ENCODE measurements at places on chromosomes 11 and 22. TPM values are rescaled to one million over a fixed set of nuclear protein-coding genes. Genes with fewer than 3 reads are reported as not detected.

- DNase-seq: peak; percentile 41
Measured at GRCh38 chr22:47047321-47048122, 285.1 kb downstream of the TBC1D22A start.

GRCh38 chr11:82814379-82814778 is 80.7 kb upstream of the FAM181B start:
- no peak for DNase-seq

DNA sequence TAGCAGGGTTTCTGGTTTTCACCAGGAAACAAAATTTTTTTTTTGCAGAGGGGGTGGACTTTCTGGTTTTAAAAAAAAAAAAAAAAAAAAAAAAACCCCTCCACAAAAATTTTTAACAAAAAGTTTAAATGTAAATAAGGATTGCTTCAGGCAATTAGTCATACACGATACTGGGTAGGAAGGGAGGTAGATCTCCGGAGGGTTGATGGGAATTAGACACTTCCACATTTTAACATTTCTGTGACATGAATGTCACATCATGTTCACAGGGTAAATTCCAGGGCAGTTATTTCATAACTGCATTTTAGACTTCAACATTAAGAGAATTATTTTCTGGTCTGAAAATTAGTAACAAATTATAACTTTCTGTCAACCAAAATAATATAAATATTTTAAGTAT is 15.9 kb downstream of the NUP98 start:
- no peak for DNase-seq

- no peak for DNase-seq
Measured at GRCh38 chr22:18126606-18127005, 16.0 kb downstream of the TUBA8 start.

TSGA10IP gene
- total RNA-seq: not detected

DNA sequence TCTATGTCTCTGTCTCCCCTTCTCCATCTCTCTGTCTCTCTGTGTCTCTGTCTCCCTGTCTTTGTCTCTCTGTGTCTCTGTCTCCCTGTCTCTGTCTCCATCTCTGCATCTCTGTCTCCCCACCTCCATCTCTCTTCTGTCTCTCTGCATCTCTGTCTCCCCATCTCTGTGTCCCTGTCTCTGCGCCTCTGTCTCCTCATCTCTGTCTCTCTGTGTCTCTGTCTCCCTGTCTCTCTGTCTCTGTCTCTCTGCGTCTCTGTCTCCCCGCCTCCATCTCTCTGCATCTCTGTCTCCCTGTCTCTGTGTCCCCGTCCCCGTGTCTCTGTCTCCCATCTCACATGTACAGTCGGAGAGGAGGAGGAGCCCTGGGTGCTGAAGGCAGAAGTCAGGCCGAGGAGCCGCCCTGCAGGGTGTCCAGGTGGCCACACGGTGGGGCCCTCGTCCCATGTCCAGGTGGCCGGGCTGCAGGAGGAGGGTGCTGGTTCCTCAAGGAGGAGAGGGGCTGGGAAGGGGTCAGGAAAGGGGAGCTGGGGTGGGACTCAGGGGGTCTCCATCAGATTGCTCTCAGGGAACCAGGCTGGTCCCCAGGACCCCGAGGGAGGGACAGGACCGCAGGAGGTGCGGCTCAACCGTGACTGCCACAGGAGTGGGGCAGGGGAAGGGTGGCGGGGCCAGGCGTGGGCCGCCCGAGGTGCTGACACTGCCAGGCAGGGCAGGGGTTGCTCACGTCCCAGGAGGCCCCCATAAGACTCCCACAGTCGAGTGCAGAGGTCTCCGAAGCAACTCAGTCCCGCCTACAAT is 25.6 kb upstream of the TH start:
- peak; percentile 89 for DNase-seq

DNA sequence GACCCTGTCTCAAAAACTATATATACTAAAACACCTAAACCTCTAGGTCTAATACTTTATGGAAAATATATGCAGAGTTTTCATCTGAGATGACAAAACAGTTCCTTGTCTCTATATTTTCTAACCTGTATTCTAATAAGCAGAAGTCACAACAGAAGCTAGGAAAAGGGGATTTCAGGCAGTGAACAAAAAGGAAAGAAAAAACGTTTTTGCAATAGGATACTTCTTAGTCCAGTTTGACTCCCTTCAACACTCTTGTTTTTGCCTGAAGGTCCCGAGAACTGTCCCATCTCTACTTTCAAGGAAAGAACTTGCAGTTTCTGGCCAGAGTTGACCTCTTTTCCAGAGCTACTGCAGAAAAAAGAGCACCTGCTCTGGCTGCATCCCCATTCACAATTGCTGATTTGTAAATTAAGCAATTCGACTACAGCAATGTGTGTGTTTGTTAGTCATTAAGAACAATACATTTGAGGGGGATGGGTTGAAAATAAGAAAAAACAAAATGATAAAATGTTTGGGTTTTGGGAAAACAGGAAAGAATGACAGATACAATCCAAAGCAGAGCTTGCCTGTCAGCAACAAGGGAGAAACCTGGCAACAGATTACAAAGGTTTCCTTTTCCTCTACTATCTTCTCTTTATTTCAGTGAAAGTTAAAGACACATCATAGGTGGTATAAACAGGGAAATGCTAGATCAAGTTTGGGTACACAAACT is 160.0 kb downstream of the FCHSD2 start:
- no peak for DNase-seq

OR8A1 gene
- total RNA-seq: not detected

VPREB1 gene
- total RNA-seq: not detected

DNA sequence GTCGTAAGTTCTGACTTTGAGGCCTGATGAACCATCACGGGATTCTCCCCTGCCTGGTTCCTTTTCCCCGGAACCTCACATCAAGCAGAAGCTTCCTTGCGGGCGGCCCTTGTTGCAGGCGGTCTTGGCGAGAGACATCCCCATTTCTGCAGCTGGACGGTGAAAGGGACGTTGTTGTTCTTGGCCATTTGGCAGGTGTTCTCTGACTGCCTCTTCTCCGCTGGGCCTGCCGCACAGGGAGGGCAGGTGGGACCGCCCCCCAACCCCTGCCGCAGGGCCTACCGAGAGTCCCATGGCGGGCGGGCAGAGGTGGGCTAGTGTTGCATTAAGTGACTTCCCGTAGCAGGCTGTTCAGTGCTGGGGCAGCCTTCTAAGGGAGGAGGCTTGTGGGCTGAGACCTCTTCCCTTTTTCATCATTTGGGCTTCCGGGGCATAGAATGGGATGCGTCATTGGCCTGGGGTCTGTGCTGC is 26.9 kb upstream of the GRAMD4 start:
- DNase-seq: peak; percentile 85

DNA sequence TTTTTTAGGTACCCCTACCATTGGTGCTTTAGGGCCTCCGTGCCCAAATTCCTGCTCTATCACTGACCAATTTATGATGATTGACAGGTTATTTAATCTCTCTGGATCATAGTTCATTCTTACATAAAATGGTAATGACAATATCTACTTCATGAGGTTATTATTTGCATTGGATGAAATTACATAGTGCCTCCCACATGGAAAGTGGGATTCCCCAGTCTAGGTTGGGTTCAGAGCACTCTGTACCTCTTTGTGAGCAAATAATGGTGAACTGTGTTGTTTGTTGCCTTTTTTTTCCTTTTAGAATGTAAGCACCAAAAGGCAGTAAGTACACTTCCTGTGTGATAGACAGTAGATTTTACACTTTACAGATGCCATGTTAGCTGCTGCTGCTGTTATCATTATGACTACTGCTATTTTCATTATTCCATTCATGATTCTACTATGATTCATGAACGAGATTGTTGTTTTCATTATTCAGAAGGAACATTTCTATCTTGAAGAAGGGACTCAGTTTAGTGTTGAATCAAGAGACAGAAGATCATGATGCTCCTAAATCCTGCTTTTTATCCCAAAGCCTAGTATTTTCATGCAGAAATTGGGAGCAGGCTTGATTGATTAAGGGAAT is 100.8 kb downstream of the ALX4 start:
- DNase-seq: no peak

HIRA gene
- 17.4 TPM for total RNA-seq

GRCh38 chr22:19045094-19045493 is 77.1 kb downstream of the DGCR2 start:
- no peak for DNase-seq

RBMXL2 gene
- total RNA-seq: not detected

- DNase-seq: peak; percentile 95
Measured at GRCh38 chr11:568306-569157, 7.7 kb upstream of the PHRF1 start.

DNA sequence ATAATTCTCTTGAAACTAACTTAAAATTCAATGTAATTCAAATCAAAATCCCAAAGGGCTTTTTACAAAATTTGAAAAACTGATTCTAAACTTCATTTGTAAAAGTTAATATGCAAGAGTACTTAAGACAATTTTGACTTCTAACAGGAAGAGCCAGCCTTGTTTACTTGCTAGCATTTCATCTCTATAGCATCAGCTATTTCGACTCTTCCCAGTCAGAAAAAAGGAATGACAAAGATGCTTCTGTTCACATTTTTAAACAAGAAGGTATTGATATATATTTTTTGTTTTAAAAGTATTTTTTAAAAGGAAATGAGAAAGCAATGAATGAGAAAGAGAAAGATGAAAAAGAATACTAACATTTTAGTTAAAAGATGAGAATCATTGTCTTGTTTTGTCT is 16.4 kb downstream of the SLN start:
- DNase-seq: no peak

FREY1 gene
- not detected for total RNA-seq

IGLL5 gene
- not detected for total RNA-seq

DNA sequence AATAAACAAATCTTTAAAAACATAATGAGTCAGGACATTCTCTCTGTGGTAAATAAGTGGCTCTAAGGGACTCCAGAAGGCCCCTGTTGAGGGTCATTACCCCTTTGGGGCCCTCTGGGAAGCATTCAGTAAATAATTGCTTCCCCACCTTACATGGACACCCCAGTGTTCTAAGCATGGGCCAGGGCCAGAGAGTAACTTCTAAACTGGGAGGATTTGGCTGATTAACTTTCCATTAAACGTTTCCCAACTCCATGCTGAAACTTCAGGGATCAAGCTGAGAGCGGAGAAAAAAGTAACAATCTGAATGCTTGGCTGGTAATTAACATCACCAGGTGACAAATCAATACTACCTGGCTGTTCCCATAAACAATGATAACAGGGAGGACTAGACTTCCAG is 783.9 kb upstream of the LRRC4C start:
- DNase-seq: no peak

DNA sequence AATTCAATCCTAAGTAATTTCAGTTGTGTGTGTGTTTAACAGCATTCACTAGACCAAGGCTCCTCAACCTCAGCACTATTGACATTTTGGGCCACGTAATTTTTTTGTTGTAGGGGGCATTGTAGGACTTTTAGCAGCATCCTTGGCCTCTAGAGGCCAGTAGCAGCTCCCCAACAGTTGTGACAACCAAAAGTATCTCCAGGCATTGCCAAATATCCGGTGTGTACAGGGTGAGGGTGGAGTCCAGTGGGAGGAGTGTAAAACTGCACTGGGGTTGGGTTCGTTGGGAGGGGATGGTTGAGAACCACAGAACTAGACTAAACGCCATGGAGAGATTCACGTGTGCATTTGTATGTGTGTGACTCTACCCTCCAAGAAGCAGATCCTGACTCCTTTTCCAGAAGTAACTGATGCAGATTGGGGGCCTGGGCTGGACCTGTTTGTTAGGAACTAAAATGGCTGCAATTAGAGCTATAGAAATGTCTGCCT is 5.9 kb upstream of the PHF21A start:
- DNase-seq: no peak

P4HA3 gene
- total RNA-seq: not detected

DNA sequence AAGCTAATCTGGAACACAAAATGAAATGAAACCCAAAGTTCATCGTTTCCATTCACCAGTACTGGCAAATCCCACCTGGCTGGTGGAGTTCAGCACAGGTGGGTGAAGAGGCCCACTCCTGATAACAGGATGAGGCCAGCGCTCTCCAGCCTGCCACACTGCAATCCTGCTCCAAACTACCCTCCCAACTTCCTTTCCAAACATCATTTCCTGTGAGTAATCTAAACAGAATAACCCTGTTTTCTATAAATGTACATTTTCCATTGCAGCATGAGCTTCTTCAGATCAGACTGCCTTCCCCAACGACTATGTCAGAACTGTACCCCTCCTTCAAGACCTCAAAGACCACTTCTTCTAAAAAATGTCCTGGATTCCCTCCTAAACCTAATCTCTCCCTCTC is 15.9 kb upstream of the NFRKB start:
- no peak for DNase-seq

DNA sequence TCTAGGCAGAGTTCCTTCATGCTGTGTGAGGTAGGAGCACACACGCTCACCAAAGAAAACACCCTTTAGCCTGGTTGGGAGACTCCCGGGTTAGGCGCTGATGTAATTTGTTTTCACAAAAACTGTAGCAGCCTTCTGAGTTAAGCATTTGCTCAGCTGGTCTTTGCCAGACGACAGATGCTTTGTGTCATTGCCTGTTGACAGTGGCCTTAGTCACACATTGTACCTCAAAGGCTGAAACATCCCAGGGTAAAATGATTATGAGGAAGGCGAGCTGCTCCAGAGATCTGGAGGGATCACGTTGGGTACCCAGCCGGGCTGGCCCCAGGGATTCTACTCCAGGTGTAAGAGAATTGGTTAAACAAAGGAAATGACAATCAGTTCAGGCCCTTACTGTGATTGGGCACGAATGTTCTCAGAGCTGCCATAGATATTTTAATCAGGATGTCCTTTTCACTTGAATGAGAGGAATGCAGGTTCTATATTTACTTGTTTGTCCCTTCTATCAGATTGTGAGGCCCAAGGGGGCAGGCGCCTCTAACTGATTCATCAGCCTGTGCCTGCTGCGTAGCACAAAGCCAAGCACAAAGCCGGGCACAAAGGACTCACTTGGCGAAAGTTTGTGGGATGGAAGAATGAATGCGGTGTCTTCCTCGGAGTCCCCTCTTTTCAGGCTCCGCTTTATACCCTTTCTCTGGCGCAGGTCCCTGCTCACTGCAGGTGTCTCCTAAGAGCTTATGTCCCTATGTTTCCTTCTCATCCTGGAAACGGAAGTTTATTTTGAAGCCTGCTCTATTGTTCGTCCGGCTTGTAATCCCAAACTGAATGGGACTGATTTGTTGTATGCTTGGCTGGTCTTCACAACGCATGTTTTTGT is 47.1 kb downstream of the ADM start:
- DNase-seq: peak; percentile 79

- DNase-seq: no peak
Measured at GRCh38 chr11:58530236-58530635, 22.3 kb upstream of the OR5B21 start.

- no peak for DNase-seq
Measured at GRCh38 chr11:70567680-70568034, 169.3 kb downstream of the CTTN start.

NPAS4 gene
- total RNA-seq: not detected

OSBP2 gene
- total RNA-seq: 11.1 TPM

DNA sequence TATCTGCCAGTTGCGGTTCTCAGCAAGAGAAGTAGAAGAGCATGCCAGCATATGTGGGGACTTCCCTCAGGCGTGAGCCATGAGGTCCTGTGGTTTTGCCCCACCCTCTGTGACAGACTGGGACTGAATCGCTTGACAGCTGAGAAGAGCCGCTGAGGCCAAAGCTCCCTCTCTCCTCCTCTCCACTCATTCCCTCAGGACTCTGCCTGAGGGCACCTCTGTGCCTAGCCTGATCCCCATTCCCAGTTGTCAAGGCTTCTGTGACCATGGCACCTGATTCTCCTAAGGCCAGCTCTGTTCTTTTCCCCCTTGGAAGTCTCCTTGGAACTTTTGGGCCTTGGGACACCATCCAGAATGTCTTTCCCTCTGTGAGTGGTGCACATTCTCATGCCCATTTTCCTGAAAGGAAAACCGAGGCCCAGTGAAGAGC is 27.0 kb downstream of the ART5 start:
- no peak for DNase-seq

- DNase-seq: no peak
Measured at GRCh38 chr11:113426686-113427085, 39.1 kb downstream of the ANKK1 start.

Data from Right ventricle myocardium inferior (tissue), 1 donor.